Fibroblast of gingiva (primary cell): ENCODE measurements at places on chromosomes 13 and 19.

- no peak for DNase-seq
Measured at GRCh38 chr19:29800100-29800825, 11.5 kb upstream of the CCNE1 start.

GRCh38 chr19:15299568-15300409 is 32.5 kb downstream of the BRD4 start:
- DNase-seq: peak; percentile 79

- no peak for DNase-seq
Measured at GRCh38 chr13:95533545-95534160, 18.9 kb upstream of the CLDN10 start.

DNA sequence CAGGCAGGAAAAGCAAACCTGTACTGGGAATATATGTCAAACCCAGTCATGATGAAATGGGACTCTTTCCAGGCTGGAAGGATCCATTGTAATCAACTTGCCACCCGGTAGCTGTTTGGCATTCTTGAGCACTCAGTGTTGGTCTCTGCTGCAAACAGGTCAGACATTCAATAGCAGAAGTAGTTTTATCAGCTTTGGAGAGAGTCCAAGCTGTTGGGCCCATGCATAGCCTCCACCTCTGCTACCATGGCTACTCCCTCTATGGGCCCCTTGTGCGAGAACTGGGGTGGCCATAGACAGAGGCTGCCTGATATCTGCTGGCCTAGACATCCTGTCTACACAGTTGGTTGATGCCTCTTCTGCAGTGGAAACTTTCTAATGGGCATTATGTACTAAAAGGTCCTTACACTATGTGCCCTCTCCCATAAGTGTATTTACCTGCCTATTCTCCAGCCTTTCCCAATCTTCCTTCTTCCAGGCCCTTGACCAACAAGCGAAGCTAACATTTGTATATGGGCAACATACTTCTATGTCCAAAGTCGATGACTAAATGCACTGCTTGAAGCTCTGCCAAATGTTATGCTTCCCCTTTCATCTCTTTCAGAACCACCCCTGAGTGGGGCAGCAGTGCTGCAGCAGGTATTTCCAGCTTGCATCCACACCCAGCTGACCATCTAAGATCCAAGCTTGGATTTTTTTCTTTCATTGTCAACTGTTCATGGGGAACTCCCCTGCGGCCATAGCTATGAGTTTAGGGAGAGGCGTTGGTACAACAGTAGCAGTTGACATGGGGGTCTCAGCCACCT is 5.3 kb upstream of the RNF6 start:
- no peak for DNase-seq
